Chondrocyte (in vitro differentiated cells): ENCODE measurements at places on chromosomes 11 and 22. TPM values are rescaled to one million over a fixed set of nuclear protein-coding genes. Genes with fewer than 3 reads are reported as not detected.

- no peak for DNase-seq
These were observed 75.3 kb downstream of the PDE2A start for GRCh38 chr11:72598906-72599305.

DNA sequence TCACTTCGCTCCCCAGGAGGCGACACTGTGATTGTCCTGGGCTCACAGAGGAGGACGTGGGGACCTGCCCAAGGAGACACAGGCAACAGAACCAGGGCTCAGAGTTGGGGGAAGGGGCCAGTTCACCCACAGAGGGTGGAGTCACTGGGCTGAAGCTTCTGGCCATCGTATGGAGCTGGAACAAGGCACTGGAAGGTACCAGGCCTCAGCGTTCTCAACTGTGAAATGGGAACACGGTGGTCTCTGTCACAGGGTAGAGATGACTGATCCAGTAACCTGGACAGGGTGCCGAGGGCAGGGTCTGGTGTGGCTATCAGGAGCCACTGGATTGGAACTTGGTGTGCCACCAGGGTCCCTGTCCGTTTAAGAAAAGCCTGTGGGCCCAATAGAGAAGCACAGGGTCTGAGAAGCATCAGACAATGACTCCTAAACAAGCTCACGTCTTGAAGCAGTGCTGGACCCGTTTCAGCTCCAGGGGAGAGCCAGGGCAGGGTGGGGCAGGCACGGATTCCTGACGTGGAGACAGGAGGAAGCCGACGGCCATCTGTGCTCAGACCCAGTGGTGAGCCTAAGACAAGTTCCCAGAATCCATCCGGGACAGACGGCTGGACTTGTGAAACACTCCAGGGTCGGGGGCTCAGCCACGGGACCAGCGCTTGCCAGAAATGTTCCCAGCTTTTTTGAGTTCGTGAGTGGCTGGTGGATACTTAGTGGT, 25.0 kb upstream of the KCNQ1OT1 start:
- DNase-seq = no peak

Gene MOGAT2
- total RNA-seq = not detected in 3 replicates

Gene USP28
- total RNA-seq = 27.0 to 34.1 TPM (median 33.3 TPM) in 3 replicates
